ENCODE measurements at places on chromosomes 11 and 22.

DNA sequence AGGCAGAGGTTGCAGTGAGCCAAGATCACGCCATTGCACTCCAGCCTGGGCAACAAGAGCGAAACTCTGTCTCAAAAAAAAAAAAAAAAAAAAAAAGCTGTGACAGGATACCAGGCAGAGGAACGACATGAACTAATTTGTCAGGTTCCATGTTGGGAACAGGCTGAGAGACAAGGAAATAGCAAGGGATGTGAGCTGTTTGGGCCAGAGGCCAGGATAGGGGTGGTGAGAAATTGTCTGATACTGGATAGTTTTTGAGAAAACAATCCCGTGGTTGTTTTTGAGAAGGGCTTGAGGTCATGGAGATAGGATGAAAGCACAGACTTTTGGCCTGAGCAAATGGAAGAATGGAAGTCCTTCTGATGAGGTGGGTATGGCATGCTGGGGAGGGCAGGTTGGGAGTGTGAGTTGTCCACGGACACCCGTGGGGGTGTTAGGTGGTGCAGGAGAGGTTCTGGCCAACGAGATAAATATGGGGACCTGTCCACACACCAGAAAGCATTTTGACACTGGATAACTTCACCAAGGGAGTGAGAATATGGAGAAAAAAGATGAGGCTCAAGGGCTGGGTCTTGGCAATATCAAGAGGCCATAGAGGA is 13.7 kb downstream of the PIWIL3 start:
- no peak for DNase-seq

- DNase-seq = peak; percentile 80
These were observed 669 bp downstream of the MICAL3 start for GRCh38 chr22:18023509-18024275.

- no peak for DNase-seq
These were observed 501.9 kb downstream of the CNTN5 start for GRCh38 chr11:99522467-99523173.

GRCh38 chr11:117826832-117827231 is 2.3 kb upstream of the FXYD2 start:
- DNase-seq = peak; percentile 6

All from lung (tissue), 17 donors.